ENCODE measurements at places on chromosomes 4 and X.

DNA sequence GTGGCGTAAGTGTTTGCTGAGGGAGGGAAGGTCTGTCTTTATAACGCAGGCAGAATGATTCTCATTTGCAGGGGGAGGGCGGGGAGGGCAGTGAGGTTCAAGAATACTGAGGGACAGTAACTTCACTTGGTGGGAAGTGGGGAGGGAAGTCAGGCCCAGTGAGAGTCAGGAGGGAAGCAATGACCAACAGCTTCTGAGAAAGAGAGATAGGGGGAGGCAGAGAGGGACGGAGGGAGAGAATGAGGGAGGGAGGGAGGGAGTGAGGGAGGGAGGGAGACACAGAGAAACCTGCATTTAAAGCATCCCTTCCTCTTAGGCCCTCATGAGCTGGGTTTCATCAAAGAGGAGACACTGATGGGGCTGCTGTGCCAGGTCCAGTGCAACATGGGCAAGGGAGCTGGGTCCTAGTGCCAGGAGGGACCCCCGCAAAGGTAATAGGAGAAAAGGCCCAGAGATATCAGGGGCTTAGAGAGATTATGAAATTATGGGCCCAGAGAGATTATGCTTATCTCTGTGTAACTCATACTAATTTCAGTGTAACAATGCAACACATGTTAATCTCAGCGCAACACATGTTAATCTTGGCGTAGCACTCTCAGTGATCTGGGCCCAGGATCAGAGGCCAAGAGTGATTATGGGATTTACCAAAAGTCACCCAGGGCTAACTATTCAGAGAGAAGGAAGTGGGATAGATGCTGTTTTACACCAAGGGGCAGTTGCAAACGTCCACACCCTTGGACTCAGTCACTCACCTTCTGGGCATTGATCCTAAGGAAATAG, 112.1 kb downstream of the DRD5 start:
- no peak for DNase-seq

GRCh38 chr4:114729068-114729738, 130.6 kb downstream of the UGT8 start:
- no peak for DNase-seq

DNA sequence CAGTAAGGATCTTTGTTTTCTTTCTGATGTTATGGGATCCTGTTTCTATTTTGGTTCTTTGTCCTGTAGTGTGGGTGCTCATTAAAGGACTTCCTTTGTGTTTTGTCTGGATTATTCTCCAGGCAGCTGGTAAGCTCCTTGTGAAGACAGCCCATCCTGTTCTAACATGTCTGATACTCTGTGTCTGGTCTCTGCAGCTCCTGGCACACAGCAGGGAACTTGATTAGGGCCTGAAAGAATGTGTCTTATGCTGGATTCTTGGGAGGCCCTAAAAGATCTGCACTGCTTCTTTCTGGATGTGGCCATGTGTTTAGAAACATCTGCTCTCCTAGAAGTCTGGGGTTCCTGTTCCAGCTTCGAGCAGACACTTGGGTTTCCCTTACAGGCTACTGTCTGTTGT, 38.1 kb upstream of the ATXN3L start:
- DNase-seq: no peak

DNA sequence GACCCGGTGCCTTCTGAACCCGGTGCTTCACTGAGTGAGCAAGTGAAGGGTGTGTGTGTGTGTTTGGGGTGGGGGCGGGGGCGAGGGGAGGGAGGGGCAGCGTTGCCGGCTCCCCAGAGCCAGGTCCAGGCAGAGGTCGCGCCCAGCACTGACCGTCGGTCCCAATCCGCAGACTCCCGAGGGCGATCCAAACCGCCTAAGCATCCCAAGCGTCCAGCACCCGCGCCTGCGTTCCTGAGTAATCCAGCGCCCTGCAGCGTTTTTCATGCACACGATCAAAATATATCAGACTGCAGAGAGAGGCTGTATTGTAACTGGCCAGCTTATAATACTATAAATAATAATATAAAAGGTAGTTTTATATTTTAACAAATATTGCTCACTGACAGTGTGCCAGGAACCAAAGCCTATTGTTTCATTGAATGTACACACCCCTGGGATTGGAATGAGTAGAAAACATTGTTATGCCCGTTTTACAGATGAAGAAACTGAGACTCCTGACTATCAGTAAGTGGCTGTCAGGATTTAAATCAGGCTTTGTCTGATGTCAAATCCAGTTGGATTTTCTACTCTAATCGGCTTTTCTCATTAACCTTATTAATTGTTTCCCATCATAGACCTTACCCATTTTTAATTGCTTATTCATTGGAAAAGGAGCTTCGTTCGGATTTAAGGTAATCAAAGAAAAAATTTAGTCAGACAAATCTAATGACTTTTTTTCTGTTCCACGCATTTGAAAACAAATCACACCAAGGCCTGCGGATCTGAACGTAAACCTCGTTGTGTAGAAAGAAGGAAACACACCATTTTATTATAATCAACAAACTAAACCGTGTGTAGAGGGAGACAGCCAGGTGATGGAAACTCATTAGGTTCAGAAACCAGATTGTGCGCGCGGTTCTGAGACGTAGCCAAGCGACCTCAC, 4.0 kb upstream of the NKX3-2 start:
- no peak for DNase-seq

GRCh38 chrX:7261672-7262332, 113.8 kb upstream of the PUDP start:
- no peak for DNase-seq

DNA sequence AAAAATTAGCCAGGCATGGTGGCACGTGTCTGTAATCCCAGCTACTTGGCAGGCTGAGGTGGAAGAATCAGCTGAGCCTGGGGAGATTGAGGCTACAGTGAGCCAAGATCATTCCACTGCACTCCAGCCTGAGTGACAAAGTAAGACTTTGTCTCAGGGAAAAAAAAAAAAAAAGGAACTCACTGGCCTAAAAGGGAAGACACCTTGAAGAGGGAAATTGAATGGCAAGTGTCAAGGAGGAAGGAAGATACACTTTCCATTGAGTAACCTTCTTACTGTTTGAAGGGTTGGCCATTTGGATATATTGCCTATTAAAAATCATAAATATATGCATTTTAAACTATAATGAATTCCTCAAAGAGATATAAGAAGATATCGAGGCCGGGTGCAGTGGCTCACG, 147.5 kb upstream of the FAM241A start:
- no peak for DNase-seq

GRCh38 chr4:168636040-168636439, 139.2 kb downstream of the PALLD start:
- DNase-seq: no peak

- DNase-seq: no peak
Observed at GRCh38 chrX:21865436-21865835, 9.6 kb downstream of the YY2 start.

DNA sequence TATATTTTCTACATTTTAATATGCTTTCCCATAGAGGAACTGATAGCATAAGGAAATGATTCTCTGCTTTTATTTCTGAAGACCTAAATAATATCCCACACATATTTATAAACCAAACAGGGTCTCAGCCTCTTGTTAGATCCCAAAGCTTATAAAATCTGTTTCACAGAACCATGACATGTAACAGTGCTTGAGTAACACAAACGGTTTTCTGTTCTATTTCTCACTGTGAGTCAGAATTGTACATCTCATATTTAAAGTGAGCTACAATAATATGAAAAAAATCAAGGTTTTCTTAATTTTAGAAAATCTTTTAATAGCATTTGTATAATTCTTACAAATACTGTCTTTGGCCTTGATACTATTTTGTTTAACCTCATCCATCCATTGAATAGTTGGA, 51.2 kb downstream of the NR3C2 start:
- DNase-seq: no peak

DNA sequence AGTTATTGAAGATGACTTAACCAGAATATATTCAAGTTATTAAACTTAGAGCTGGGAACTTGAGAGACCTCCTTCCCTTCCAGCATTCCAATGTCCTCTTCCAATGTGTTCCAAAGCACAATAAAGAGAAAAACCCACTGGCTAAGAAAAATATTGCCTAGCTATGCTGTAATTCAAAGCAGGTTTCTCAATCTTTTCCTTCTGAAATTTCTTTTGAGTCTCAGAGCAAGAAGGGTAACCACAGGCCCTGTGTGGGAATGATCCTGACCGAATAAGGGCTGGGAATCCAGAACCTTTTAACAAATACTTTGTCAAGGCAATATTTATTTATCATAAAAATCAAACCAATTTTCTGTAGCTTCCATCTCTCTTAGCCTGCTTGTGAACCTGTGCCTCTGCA, 150.7 kb upstream of the SFRP2 start:
- DNase-seq: no peak

DNA sequence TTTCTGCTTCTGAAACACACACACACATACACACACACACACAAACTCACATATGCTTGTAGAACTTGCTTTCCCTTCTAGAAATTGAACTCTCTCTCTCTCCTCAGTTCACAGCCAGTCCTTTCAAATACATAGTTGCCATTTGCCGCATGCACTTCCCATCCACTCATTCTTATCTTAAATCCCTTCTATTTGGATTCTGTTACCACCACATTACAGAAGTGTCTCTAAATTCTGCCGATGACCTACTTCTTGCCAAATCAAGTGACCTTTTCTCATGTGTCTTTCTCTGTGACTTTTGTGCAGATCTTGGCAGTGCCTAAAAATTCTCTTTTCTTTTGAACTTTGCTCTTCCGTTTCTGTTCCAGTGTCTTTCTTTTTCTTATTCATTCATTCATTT, 7.5 kb upstream of the MYOZ2 start:
- no peak for DNase-seq

GRCh38 chrX:152821145-152821765, 9.3 kb downstream of the CETN2 start:
- peak; percentile 43 for DNase-seq

GRCh38 chr4:5383191-5383980, 325.0 kb downstream of the EVC2 start:
- DNase-seq: no peak

DNA sequence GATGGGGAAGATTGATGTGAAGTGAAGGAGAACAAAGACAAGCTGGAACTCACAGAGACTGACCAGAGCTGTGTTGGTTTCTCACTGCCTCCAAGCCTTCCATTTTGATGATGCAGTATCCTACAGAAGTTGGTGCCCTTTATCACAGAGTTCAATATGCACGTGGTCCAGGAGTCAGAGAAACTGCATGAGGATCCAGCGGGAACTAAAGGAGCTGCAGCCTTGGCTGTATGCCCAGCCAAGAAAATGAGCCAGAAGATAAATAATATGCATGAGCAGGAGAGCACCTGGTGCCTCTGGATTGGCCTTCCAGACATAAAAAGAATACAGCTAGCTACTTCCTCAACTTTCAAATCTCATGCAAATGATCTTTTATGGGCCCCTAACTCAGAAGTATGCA, 44.3 kb upstream of the DCLK2 start:
- no peak for DNase-seq

- DNase-seq: no peak
Observed at GRCh38 chr4:168630445-168631187, 133.8 kb downstream of the PALLD start.

DNA sequence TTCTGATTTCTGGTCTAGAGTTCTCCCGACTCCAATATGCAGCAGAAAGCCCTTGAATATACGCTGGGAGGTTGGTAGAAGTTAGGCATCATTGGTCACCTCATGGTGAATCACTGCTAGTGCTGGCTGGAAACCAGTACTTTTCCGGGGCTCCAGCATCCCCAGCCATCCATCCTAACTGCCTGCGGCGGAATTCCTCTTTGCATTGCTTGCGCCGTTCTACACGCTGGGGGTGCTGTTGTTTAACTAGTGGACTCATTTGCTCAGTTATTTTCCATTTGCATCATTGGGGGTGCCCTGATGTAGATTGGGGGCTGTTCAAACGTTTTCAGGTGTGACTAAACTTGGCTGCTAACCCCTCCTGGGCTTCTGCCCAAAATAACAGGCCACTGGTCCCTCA, 23.3 kb upstream of the GPR50 start:
- no peak for DNase-seq

DNA sequence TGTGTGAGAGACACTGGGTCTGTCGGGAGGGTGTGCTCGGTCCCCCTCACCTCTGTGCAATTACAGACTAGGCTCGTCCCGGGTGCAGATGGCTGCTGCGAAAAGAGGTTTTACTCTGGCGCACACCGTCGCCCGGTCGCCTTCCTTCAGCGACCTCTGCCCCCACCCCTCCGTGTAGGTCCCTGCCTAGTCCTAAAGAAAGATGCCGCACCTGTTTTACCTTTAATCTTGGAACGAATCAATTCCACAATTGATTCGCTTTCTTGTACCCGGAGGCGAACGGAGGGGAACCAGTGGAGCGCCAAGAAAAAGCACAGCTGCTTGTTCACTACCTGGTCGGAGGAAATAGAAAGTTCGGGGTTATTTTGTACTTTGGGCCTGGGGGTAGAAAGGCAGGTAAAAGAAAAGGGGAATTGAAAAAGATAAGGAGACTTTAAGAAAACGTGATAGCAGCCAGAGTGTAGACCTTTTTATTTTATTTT, 1.2 kb downstream of the NPNT start:
- no peak for DNase-seq

- DNase-seq: peak; percentile 51
Observed at GRCh38 chrX:155056877-155057792, 13.8 kb downstream of the CMC4 start.

DNA sequence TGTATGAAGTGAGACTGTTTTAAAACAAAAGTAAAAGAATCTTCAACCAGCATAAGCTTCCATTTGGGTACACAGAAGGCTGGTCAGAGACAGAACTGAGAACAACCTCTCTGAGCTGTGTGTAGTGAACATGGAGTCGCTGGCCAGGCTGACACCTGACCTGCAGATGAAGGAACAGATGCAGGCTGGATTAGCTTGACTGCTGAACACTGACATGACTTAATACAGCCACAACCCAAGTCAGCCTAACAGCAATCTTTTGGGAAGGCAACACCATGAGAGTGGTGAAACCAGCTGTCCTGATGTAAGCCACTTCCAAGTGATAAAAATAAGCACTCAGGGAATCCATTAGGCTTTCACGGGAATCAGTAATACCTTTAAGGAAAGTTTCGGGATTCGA, 10.1 kb downstream of the SCARB2 start:
- DNase-seq: peak; percentile 6

DNA sequence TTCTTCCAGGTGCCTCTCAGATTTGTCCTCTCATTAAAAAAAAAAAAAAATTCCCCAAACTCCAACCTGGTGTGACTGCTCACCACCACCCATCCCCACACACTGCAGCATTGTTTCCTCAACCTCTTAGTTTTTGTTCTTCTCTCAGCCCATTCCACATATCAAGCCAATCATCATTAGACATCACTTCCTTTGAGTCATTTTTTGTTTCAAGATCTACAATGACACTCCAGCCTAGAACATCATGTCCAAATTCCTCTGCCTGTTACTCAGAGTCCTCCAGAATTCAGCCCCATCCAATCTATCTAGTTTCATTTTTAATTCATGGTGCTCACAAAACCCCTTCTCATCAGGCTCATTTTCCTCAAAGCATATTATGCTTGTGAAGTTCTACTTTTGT, 262.5 kb upstream of the TEX13A start:
- DNase-seq: no peak

DNA sequence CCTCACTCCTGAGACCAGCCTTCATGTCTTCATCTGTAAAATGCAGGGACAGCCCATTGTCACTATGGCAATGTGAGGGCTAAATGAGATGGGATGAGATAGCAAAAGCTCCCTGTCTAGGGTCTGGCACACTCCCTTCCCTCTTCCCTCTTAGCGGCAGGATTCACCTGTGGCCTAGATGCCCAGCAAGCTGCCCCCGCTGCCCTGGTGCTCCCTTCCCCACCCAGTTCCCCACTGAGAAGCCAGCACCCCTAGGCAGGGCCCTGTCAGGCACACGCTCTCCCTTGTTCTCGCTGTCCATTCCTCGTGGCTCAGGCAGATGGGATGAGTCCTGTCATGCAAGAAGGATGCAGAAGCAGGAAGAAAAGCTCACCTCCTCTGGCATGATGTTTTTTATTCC, 49.2 kb upstream of the PJA1 start:
- no peak for DNase-seq
